ENCODE measurements at places on chromosomes 1 and 21. TPM values are rescaled to one million over a fixed set of nuclear protein-coding genes. Genes with fewer than 3 reads are reported as not detected.

GRCh38 chr1:13700521-13701270 lies 708 bp downstream of the PRDM2 start:
- no peak for DNase-seq

NEK2 gene
- total RNA-seq, result 1.7 TPM

DNA sequence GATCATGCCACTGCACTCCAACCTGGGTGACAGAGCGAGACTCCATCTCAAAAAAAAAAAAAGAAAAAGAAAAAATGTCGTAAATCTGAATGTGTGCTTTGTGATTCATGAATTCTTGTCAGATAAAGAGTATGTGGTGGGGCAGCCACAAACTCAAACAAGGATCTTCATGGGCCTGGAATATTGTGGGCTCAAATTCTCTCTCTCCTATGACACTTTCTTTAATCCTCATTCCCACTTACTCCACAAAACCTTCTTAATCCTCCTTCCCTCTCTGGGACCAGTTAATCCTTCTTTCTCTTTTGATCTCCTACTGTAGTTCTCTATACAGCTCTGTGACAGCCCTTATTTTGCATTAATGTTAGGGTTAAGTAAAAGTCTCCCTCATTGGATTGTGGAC lies 112.3 kb downstream of the AK5 start:
- no peak for DNase-seq

- DNase-seq, result no peak
Observed at GRCh38 chr1:46210561-46210960, 7.4 kb downstream of the LURAP1 start.

DLGAP3 gene
- not detected for total RNA-seq

DNA sequence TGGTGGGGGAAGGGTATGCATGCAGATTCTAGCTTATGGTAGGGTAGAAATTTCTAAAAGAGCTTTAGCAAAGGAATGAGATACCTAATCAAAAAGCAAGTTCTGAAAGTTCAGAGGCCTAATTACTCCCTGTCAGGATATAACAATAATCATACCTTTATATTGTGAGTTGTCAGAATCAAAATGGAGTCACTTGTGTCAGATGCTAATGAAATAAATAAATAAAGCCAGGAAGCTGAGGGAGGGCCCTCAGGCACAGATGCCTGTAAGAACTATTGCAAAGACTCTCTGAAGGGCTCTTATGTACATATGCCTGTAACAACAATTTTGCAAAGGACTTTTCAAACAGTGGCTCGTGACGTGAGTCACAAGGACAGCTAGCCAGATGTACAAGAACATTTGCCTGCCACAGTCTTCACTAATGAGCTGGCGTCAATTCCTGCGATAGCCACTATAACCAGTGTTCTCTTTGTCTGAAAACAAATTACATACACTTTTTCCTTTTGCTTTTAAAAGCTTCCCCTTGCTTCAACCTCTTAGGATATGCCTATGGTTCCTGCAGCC lies 27.4 kb upstream of the DNASE2B start:
- DNase-seq, result no peak

DNA sequence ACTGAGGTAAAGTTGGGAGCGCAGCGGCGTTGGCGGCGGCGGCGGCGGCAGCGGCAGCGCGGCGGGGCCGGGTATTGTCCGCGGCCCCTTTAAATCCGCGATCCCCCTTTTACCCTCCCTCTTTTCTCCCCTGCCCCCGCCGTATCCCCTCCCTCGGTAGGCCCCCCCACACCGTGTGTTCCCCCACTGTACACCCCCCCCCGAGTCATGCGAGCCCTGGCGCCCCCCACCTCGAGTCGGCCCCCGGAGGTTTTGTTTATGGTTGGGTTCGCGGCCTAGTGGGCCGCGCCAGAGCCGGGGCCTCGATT lies 169 bp downstream of the UBAP2L start:
- DNase-seq, result no peak

- no peak for DNase-seq
Observed at GRCh38 chr1:40980453-40981121, 1.1 kb downstream of the CTPS1 start.

ANXA9 gene
- 0.49 TPM for total RNA-seq

DNA sequence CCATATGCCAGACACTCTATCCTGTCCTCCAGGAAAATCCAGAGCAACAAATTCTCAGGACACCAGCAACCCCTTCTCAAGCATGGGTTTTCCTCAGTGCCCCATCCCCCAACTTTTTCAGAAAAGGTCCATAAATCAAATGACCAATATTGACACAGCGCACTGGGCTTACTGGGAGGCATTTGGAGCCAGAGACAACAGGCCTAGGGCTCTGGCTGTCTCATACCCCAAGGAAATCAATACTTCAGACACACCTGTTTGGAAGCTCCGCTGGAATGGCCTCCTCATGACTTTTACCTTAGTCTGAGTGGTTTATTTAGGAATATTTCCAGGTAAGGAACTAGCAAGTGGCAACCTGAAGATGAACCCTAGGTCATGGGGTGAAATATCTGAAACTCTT lies 66.9 kb upstream of the TNR start:
- no peak for DNase-seq

PTGER3 gene
- 17.7 TPM for total RNA-seq

- DNase-seq, result no peak
Observed at GRCh38 chr1:10674700-10675609, 121.5 kb downstream of the CASZ1 start.

Measured in vagina (tissue), 2 donors.